ENCODE measurements at places on chromosomes 1 and 21.

GRCh38 chr1:181503171-181503810, 20.0 kb downstream of the CACNA1E start:
- no peak for DNase-seq

DNA sequence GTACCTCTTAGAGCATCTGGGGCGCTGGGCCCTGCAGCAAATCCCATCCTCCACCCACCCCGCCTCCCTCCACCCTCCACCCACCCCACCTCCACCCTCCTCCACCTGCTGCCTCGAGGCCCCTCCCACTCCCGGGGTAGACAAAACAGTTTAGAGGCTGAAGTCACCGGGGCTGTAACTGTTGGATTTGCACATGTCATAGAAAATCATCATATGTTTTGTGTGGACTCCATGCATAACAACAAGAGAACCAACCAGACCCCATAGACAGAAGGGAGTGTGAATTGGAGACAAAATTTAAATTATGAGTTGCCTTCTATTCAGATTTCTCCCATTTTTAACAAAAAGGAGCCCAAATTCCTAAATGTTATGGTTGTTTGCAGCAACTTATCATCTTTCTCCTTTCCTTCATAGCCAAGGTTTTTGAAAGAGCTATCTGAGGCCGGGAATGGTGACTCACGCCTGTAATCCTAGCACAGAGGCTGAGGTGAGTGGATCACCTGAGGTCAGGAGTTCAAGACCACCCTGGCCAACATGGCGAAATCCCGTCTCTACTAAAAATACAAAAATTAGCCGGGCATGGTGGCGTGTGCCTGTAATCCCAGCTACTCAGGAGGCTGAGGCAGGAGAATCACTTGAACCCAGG, 28.2 kb upstream of the LGALS8 start:
- DNase-seq: no peak

- DNase-seq: no peak
These were observed 37.8 kb upstream of the NEK2 start for GRCh38 chr1:211713231-211713630.

GRCh38 chr21:42062236-42063022, 8.7 kb upstream of the UMODL1 start:
- peak; percentile 92 for DNase-seq

GRCh38 chr21:41638201-41638790, 128.6 kb downstream of the RIPK4 start:
- no peak for DNase-seq

DNA sequence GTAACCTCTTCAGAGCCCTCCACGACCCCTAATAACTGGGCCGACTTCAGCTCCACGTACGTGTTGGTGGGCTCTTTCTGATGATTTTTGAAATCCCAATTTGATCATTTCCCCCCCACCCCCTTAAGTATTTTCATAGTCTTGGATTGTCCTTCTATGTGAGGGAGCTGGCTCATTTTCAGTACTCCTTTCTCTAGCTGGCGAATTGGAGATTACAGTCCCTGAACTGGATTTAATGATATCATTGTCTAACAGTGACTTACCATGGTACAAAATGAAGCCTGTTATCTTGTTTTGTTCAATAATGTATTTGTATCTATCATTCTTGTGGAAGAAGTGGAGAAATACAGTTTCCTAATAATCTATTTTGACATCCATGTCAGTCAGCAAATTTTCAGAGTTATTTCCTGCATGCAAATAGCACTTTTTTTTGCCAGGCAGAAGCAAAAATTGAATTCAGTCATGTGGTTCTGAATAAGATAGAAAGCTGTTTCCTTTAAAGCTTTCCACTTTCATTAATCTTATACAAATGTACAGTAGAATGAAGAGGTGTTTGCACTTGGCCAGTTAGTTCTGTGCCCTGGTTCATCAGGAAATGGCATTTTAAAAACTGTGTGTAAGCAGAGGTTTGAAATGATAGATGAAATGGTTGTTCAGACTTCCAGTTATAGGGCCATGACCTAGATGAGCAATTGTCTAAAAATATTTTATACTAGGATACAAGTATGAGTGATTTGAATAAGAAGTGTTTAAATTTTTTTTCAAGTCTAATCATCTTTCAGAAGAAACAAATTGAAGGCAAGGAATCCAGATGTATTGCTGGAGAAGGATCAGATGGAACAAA, 104.2 kb downstream of the ATP5PO start:
- DNase-seq: no peak

GRCh38 chr1:32877211-32878110, 6.7 kb upstream of the FNDC5 start:
- no peak for DNase-seq

DNA sequence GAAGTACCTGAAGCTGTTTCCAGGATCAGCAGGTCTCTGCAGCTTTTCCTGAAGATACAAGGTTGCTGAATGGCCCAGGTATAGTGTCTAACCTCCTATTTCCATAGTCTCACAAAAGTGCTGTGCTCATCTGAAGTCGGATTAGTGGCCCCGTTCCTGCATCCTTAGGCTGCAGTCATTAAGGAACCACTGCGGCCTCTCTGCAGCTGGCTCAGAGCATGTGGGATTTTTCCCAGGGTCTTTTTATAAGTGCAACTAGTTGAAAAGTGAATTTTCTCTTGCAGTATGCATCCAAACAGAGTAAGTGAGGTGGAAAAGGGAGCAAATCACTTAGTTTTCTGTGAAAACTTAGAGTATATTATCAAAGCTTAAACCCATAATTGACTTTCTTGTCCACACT, 565.3 kb upstream of the NEGR1 start:
- DNase-seq: no peak

DNA sequence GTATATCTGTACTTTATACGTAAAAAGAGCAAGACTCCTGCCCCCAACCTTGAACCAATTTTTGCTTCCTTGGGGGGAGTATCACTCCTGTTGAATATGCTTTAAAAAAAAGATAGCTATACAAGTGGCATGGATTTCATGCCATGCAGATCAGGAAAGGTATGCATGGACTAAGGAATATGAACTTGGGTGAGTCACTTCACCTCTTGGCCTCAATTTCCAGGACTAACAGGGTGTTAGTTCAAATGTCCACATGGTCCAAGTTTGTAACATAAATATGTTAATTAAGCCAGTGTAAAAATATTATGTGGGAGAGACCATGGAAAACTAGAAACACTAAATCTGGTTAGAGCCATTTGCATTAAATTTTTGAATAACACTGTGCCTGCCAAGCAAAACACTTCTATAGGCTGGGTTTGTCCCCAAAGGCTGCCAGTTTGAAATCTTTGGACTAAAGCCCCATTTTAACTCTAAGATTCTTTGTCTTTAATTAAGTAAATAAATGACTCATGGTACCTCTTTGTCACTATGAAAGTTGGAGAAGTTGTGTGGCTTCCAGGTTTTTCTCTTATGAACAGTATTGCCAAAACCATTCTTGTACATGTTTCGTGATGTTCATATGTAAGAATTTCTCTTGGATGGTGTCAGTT, 33.1 kb downstream of the FAM177B start:
- DNase-seq: no peak

DNA sequence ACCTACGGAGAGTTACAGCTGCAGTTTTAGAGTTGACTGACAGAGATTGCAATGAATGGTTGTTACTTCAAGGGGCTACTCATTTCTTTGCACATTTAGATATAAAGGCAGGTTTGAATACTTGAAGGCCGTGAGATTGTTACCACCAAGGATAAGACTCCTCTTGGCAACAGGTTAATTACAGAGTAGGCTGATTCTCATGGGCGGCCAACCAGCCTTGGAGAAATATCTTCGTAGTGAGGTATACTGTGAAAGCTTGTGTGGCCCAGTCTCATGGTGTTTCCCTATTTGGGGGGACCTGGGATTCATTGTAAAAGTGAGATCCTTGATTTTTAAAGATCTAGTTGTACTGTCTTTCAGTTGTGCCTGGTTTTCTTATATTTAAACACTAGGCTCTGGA, 103.2 kb upstream of the OLFM3 start:
- no peak for DNase-seq

DNA sequence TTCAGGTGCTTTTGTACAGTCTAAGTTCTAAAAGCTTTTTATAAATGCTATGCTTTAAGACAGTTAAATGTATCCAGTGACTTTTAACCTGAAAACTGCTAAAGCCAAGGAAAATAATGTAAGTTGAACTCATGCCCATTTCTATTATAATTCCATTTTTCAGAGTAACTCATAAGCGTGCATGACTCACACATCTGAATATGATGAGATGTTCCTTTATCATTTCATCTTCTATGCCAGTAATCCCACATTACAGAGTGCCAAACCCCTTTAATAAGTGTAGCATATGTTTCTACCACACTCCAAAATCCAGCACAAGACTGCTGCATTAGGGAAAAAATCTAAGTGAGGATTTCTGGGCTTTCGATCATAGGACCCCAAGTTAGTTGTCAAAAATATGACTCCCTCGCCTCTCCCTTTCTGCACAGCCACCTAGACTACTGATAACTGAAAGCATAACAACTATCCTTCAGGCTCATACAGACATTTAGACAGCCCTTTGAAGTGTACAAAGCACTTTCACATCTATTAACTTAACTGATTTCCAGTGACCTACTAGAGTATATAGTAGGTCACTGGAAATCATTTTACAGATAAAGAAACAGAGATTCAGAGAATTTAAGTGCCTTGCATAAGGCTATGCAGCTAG, 45.3 kb downstream of the JAK1 start:
- no peak for DNase-seq

- no peak for DNase-seq
These were observed 8.3 kb upstream of the CHD5 start for GRCh38 chr1:6188466-6188865.

GRCh38 chr1:94819238-94819944, 766 bp upstream of the SLC44A3 start:
- no peak for DNase-seq

DNA sequence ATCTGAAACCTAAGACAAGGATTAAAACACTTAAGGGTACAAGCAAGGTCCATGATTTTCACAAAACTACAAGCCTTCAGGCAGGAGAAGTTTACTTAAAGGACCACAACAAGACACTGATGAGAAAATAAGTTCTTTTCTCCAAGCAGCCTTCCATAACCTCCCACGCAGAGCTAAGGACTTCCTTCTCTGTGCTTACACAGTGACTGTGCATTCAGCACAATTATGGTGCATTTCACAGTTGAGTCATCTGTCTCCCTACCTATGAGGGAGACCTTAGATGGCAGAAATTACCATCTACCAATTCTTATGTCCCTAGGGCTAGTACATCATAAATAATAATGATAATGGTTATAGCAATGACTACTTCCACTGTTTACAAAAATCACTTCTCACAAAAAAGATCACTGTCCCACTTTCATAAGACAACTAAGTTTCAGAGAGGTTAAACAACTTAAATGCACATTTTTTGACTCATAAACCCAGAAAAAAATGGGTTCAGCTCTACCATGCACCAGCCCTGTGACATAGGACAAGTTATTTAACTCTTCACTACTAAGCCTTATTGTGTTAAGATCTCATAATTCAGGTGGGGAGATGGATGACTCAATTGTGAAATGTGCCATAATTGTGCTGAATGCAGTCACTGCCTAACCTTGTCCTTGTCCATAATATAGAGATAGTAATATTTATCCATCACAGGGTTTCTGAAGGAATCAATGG, 45.3 kb downstream of the TARBP1 start:
- no peak for DNase-seq

- no peak for DNase-seq
These were observed 47.5 kb upstream of the PWP2 start for GRCh38 chr21:44059710-44060109.

DNA sequence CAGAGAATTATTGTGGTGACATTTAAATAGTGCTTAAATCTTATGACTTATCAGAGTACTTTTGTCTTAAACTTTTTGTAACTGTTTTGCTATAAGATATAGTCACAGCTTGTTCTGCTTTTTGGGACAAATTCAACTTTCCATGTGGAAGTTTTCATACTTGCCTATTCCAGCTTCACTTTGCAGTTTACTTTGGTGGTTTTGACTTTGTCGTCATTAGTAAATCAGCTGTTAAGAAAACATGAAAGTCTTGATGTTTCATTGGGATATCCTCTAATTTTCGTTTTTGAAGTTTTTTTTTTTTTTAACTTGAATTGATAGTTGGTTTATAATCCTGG, 31.3 kb downstream of the SDCCAG8 start:
- DNase-seq: no peak

DNA sequence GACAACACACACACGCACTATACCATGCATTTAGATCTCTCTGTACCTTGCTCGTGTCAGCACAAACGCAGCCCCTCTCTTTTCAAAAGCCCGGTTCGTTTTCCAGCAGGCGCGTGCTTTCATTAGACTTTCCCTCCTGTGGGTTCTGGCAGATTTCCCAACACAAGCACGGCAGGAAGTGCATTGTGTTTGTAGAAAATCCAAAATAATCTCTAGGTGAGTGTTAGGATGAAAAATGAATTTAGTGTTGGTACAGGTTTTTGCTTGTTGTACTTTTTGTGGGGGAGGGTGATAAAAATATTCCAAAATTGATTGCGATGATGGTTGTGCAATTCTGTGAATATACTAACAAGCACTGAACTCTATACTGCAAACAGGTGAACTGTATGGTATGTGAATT, 54.1 kb upstream of the POFUT2 start:
- DNase-seq: no peak

All from CD4-positive, alpha-beta T cell treated with Interleukin-1 beta for 1 hour (primary cell).